Stimulated activated CD4-positive, alpha-beta T cell treated with anti-CD3 and anti-CD28 coated beads, Interleukin-1b, Interleukin-23, amount 100 ng/mL, for 24 hours (primary cell): ENCODE measurements at places on chromosomes 2 and 18.

- no peak for DNase-seq
Observed at GRCh38 chr2:148917431-148917830, 42.4 kb downstream of the KIF5C start.

- no peak for DNase-seq
Observed at GRCh38 chr2:172220121-172220520, 117.4 kb upstream of the DLX2 start.

DNA sequence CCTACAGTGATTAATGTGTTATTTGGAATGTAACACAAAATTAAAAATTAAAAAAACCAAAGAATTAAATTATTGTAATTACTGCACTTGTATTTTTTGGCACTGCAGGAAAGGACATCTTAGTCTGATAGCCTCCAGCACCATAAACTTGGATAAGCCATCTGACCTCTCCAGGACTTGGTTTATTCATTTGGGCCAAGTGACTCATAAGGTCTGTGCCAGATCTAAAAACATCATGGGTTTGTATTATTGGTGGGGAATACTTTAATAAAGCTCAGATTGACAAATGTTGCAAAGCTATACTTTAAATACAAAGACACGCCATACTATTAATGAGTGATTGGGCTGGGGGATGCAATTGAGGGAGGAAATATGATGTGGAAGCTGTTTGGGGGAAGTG, 225.2 kb downstream of the ZNF521 start:
- DNase-seq, result no peak

- no peak for DNase-seq
Observed at GRCh38 chr2:143312441-143312840, 183.2 kb downstream of the ARHGAP15 start.

DNA sequence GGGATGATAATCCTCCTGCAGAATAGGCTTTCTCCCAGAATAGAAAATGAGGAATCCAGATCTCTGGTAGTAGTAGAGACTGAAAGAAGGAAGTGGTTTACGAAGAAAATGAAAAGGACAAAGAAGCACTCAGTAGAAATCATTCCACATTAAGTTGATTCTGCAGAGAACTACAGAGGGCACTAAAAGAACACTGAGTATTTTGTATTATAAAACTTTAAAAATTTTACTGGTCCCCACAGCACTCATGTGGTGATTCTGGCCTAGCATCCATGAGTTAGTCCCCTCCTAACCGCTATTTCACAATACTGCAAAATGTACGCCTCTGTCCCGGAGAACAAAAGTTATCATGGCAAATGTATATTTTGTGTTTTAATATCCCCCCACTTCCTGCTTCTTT, 42.9 kb upstream of the SLC35F5 start:
- no peak for DNase-seq

DNA sequence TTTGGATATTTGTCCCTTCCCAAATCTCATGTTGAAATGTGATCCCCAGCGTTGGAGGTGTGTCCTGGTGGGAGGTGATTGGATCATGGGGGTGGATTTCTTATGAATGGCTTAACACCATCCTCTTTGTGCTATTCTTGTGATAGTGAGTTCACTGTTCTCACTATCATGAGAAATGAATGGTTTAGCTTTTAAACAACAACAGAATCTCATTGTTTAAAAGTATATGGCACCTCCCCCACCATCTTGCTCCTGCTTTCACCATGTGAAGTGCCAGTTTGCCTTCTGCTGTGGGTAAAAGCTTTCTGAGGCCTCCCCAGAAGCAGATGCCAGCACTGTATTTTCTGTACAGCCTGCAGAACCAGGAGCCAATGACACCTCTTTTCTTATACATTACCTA, 38.1 kb downstream of the KIAA1328 start:
- no peak for DNase-seq

GRCh38 chr2:66968946-66969345, 428.2 kb upstream of the ETAA1 start:
- DNase-seq, result no peak

GRCh38 chr2:132815516-132815915, 145.5 kb upstream of the LYPD1 start:
- no peak for DNase-seq

DNA sequence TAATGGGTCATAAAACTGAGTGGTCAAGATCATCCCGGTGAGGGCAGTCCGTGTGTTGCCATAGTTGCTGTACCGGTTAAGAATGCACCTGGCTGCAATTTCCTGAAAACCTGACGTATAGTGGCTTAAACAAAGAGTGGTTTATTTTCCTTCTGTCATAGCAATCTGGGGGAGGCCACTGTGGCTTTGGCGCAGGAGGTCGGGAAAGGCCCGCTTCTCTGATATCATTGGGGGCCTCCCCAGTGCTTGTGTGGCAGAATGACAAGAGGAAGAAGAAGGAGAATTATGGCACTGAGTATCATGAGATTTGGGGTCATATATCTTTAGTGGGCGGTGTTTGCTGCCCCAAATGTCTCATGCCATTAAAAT, 4.4 kb downstream of the C2orf92 start:
- no peak for DNase-seq

DNA sequence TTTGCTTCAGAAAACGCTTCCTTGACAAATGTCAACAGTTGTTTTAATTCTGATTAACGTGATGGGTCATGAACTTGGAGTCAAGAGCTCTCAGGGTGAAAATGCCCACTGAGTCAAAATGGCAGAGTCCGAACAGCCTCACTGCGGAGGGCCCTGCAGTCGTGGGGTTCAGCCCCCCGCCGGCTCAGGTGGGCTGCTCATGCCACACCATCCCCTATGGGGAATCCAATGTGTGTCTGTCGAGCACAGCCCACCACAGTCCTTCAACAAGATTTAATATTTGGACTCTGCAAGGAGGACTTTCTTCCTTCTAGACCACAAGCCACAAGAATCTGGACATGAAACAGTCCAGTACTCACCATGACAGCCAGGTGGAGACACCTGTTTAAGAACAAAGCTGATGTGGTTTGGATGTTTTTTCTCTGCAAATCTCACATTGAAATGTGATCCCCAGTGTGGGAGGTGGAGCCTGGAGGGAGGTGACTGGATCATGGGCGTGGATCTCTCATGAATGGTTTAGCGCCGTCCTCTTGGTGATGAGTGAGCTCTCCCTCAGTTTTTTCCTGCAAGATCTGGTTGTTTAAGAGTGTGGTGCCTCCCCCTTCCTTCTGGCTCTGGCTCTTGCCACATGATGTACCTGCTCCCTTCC, 201.0 kb downstream of the NDUFA10 start:
- no peak for DNase-seq

DNA sequence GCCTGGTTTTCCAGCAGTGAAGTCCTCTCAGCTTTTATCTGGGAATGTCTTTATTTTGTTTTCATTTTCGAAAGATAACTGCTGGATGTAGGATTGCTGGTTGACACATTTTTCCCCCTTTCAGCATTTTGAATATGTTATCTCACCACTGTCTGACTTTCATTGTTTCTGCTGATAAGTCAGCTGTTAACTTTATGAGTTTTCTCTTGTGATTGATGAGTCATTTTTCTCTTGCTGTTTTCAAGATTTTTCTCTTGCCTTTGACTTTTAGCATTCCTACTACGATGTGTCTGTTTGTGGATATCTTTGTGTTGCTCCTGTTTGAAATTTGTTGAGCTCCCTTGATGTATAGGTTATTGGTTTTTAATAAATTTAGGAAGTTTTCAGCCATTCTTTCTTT, 85.5 kb downstream of the AGPS start:
- no peak for DNase-seq

DNA sequence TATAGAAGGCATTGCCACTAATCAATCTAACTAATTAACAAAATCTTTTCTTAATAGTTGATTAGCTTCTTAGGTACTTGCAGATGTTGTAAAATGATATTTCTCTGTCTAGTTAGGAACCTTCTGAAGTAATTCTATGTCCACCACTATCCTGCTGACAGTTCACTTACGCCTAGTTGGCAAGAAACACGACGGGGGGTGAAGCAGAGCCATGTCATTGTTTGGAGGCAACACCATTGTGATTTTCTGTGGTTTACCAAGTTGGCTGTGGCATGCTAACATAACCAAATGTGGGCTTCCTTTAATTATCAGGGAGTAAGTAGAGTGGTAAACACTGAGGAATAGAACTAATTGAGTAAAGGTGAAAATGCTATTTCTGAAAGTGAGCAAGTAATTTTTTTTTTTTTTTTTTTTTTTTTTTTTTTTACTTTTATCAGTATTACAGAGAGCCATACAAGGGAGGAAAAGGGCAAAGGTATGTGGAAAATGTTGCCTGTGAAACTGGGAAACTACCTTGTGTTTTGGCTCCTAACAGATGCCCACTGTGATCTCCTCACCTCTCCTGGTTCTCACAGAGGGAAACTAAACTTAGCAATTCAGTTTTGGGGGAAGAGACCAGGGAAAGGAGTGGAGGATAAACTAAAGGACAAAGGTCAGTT, 126.8 kb downstream of the MEIS1 start:
- no peak for DNase-seq

- DNase-seq, result no peak
Observed at GRCh38 chr2:116491292-116491691, 1323.2 kb upstream of the DDX18 start.
